Activated CD8-positive, alpha-beta T cell treated with anti-CD3 and anti-CD28 coated beads for 36 hours (primary cell): ENCODE measurements at places on chromosomes 2 and 18. TPM values are rescaled to one million over a fixed set of nuclear protein-coding genes. Genes with fewer than 3 reads are reported as not detected.

GRCh38 chr2:168060986-168061750 is 186.2 kb downstream of the STK39 start:
- peaks cover 2% of the 10 kb centered on the region for H3K4me1 ChIP-seq
- no peak overlapping the region for H3K4me3 ChIP-seq
- H3K27ac ChIP-seq, result no peak overlapping the region
- no peak for DNase-seq
- peaks cover 33% of the 10 kb centered on the region for H3K36me3 ChIP-seq
- no peaks in the 10 kb centered on the region for H3K27me3 ChIP-seq

GRCh38 chr2:20565623-20566236 is 85.2 kb downstream of the HS1BP3 start:
- H3K4me1 ChIP-seq, result no peaks in the 10 kb centered on the region
- H3K27ac ChIP-seq, result no peak overlapping the region
- no peak for DNase-seq
- peaks cover 4% of the 10 kb centered on the region for H3K27me3 ChIP-seq
- H3K4me3 ChIP-seq, result no peak overlapping the region
- no peaks in the 10 kb centered on the region for H3K36me3 ChIP-seq

DNA sequence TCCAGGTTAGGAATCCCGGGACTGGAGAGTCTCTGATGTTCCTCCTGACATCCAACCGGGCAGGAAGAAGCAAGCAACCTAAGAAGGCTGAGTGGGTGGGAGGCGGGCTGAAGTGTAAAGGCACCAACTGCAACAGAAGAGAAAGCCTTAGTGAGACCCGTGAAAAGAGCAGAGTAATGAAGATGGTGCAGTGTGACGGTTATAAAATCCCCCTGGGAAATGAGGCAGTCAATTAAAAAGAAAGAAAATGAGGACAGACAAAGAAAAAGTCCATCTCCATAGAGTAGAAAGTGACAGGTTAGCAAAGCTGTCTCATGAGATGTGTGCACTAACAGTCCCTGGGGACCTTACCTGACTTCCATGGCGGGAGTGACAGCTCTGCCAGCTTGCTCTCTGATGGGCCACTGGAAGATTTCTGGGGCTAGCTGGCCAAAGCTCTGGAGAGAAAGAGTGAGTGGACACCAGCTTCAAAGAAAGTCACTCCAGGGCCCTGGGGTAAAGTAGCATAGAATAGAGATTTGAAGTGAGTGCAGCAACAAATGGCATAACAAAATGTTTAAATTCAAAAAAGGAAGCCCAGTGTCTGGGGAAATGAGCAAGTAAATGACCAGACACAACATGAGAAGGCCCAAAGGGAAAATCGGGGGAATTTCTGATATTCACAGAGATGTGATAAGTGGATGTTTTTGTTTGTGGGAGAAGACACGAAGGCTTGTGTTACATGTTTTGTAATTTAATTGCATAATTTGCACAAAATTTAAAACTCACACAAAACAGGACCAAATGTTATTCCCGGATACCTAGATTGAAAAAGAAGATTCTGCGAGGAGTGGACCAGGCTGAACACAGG is 44.1 kb upstream of the IGFBP2 start:
- H3K27me3 ChIP-seq, result peaks cover 7% of the 10 kb centered on the region
- H3K4me3 ChIP-seq, result no peak overlapping the region
- no peak for DNase-seq
- no peaks in the 10 kb centered on the region for H3K4me1 ChIP-seq
- no peaks in the 10 kb centered on the region for H3K36me3 ChIP-seq

GRCh38 chr2:33588232-33588631 is 10.9 kb downstream of the FAM98A start:
- DNase-seq, result no peak
- H3K27me3 ChIP-seq, result no peaks in the 10 kb centered on the region
- no peak overlapping the region for H3K4me3 ChIP-seq
- peaks cover 33% of the 10 kb centered on the region for H3K36me3 ChIP-seq
- H3K4me1 ChIP-seq, result peaks cover 5% of the 10 kb centered on the region

The TMEM178A gene
- total RNA-seq, result 0.23 TPM

The DSG3 gene
- not detected for total RNA-seq

DNA sequence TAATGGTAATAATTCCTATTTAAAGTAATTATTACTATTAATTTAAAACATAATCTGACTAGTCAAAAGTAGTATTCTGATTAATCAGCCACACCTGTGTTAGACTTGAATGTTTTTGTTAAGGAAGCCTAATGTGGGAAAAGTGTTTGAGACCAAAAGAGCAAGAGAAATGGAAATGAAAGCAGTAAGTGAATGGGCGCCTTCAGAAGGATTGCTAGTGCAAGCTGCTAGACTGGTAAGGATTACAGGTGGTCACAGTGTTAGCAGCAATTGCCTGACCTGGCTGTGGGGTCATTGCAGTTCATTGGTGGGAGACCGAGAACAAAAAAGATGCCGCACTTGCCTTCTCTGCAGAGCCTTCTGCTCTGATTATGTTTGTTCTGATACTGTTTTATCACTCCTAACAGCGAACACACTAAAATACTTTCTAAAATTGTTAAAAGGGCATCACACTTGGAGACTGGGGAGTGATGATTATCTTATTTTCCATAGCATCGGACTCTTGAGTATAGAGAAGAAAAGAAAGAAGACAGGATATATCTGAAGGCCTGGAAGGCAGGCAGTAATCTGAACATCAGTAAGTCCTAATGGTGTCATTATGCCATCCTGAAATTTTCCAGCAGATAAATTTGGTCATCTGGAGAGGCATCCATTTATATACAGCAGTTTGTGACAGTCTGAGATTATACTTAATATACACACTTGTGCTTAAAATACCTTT is 5.8 kb downstream of the SOCS6 start:
- no peak overlapping the region for H3K27ac ChIP-seq
- H3K36me3 ChIP-seq, result no peaks in the 10 kb centered on the region
- peaks cover 30% of the 10 kb centered on the region for H3K27me3 ChIP-seq
- DNase-seq, result no peak

The FAP gene
- total RNA-seq, result not detected

DNA sequence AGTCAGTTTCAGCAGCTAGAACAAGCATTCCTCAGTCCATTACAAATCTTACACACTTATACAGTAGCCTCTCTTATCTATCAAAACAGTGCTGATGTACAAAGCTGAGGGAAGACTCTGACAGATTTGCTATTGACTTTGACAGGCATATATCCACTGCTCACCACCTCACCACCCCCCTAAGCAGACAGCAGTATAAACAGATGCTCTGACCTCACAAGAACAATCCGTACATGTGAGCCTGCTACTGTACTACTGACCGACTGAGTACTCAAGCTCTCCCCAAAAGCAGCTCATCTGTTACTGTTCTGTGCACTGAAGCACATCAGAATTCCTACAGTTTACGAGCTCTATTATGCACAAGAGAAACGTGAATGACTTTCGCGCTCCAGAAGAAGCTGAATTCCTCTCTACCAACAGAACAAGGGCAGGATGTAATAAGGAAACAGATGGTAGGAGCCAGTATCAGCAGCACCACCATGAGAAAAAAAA is 95.6 kb upstream of the PDE1A start:
- no peaks in the 10 kb centered on the region for H3K4me1 ChIP-seq
- H3K27me3 ChIP-seq, result peaks cover 2% of the 10 kb centered on the region
- H3K36me3 ChIP-seq, result no peaks in the 10 kb centered on the region
- no peak for DNase-seq

The BMP10 gene
- total RNA-seq, result not detected

- H3K36me3 ChIP-seq, result peaks cover 13% of the 10 kb centered on the region
- no peak overlapping the region for H3K27ac ChIP-seq
- no peak overlapping the region for H3K4me3 ChIP-seq
- peaks cover 14% of the 10 kb centered on the region for H3K4me1 ChIP-seq
Measured at GRCh38 chr2:239386001-239386670, 14.7 kb downstream of the HDAC4 start.

GRCh38 chr2:36655453-36655852 is 41.1 kb upstream of the VIT start:
- no peaks in the 10 kb centered on the region for H3K36me3 ChIP-seq
- H3K27me3 ChIP-seq, result no peaks in the 10 kb centered on the region
- no peak for DNase-seq
- no peak overlapping the region for H3K27ac ChIP-seq
- H3K4me1 ChIP-seq, result no peaks in the 10 kb centered on the region
- H3K4me3 ChIP-seq, result no peak overlapping the region

The ASPRV1 gene
- 0.65 TPM for total RNA-seq

The UGT1A10 gene
- not detected for total RNA-seq

DNA sequence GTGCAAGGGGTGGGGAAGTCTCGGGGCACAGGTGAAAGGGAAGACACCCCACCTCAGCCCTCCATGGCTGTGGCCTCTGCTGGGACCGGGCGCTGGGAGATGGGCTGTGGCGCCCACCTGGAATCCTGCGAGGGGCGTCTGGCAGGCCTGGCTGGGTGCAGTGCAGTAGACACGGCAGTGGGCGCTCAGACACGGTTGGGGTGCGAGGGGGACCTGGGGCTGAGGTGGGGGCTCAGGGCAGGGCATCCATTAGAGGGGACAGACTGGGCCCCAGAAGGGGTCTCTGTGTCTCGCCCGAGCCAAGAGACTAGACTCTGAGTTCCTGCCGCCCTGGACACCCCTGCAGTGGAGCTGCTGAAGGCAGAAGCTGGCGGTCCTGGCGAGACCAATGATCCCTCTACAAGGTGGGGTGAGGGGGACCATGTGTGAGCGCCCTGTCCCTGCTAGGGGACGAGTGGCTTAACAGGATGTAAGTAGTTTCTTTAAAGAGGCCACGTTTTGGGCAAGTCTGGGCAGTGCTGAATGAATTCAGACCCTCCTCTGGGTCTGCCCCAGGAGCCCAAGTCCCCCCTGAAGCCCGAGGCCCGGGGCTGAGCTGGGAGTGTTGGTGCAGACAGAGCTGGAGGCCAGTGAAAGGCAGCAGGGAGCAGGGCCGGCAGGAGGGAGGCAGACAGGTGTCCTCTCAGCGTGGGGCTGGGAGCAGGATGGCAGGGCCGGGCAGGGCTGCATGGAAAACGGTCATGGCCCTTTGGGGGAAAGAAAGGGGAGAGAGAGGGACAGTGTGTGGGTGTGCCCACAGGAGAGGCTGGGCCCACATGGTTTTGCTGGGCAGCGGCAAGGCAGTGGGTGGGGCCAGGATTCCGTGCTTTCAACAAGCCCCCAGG is 57.2 kb downstream of the HS6ST1 start:
- no peak overlapping the region for H3K27ac ChIP-seq
- no peak for DNase-seq
- H3K4me1 ChIP-seq, result no peaks in the 10 kb centered on the region

- peaks cover 19% of the 10 kb centered on the region for H3K27me3 ChIP-seq
- H3K4me1 ChIP-seq, result peaks cover 4% of the 10 kb centered on the region
- H3K36me3 ChIP-seq, result no peaks in the 10 kb centered on the region
- no peak overlapping the region for H3K4me3 ChIP-seq
- DNase-seq, result no peak
Measured at GRCh38 chr18:12290086-12290485, 18.0 kb upstream of the TUBB6 start.

- no peaks in the 10 kb centered on the region for H3K4me1 ChIP-seq
- H3K27me3 ChIP-seq, result peaks cover 2% of the 10 kb centered on the region
- no peaks in the 10 kb centered on the region for H3K36me3 ChIP-seq
Measured at GRCh38 chr2:191979221-191979730, 132.4 kb upstream of the CAVIN2 start.

- H3K27me3 ChIP-seq, result peaks cover 3% of the 10 kb centered on the region
- H3K4me1 ChIP-seq, result peaks cover 4% of the 10 kb centered on the region
- DNase-seq, result no peak
- no peaks in the 10 kb centered on the region for H3K36me3 ChIP-seq
Measured at GRCh38 chr2:129689653-129690448, 289.6 kb upstream of the RAB6C start.

The SAG gene
- not detected for total RNA-seq

The ALPP gene
- total RNA-seq, result not detected

- no peak overlapping the region for H3K27ac ChIP-seq
- H3K4me1 ChIP-seq, result no peaks in the 10 kb centered on the region
- no peaks in the 10 kb centered on the region for H3K27me3 ChIP-seq
- H3K36me3 ChIP-seq, result no peaks in the 10 kb centered on the region
Measured at GRCh38 chr2:103233691-103234090, 471.9 kb downstream of the TMEM182 start.

The ADD2 gene
- total RNA-seq, result 26.3 TPM

The HOXD3 gene
- not detected for total RNA-seq

DNA sequence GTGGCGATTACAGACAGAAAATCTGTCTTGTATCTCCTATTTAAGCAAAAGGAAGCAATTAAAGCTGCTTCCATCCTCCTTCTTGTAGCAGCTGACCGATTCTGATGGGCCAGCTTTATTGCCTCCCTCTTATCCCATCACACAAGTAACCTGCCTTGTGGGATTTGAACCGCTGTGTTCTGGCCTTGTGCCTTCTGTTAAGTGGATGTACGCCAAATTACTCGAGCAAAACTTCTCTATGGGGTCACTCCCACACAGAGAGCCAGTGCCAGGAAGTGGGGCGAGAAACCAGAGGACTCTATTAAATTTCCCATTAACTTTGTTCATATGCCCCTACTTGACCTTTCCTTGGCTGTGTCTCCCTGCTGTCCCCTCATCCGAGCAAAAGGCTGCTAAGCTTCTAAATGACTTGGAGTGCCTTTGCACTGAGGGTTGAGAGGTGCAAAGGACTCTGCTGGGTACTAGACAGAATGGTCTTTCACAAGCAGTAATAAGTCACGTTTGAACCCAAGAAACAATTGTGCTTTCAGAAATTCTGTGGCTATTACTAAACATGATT is 672.5 kb downstream of the MBD2 start:
- H3K36me3 ChIP-seq, result no peaks in the 10 kb centered on the region
- no peaks in the 10 kb centered on the region for H3K27me3 ChIP-seq
- H3K4me3 ChIP-seq, result no peak overlapping the region

The RMND5A gene
- total RNA-seq, result 56.5 TPM

- no peak overlapping the region for H3K4me3 ChIP-seq
- peaks cover 3% of the 10 kb centered on the region for H3K36me3 ChIP-seq
- H3K27ac ChIP-seq, result peak overlapping the region; percentile 14
- H3K4me1 ChIP-seq, result peaks cover 9% of the 10 kb centered on the region
Measured at GRCh38 chr2:46097714-46098480, 199.3 kb upstream of the EPAS1 start.

- DNase-seq, result no peak
- H3K4me1 ChIP-seq, result peaks cover 3% of the 10 kb centered on the region
- H3K4me3 ChIP-seq, result no peak overlapping the region
- H3K36me3 ChIP-seq, result peaks cover 10% of the 10 kb centered on the region
- H3K27ac ChIP-seq, result no peak overlapping the region
- H3K27me3 ChIP-seq, result no peaks in the 10 kb centered on the region
Measured at GRCh38 chr18:74257083-74257482, 34.7 kb downstream of the CYB5A start.

The PSMA8 gene
- 1.3 TPM for total RNA-seq

The FAM237A gene
- total RNA-seq, result not detected

GRCh38 chr2:6748406-6749067 is 117.2 kb downstream of the CMPK2 start:
- no peak overlapping the region for H3K4me3 ChIP-seq
- DNase-seq, result no peak
- H3K4me1 ChIP-seq, result no peaks in the 10 kb centered on the region
- H3K27me3 ChIP-seq, result peaks cover 23% of the 10 kb centered on the region
- H3K36me3 ChIP-seq, result no peaks in the 10 kb centered on the region

GRCh38 chr18:59005262-59005661 is 134.4 kb upstream of the SEC11C start:
- no peak overlapping the region for H3K4me3 ChIP-seq
- DNase-seq, result no peak
- no peaks in the 10 kb centered on the region for H3K36me3 ChIP-seq
- peaks cover 1% of the 10 kb centered on the region for H3K27me3 ChIP-seq
- H3K4me1 ChIP-seq, result no peaks in the 10 kb centered on the region

The OR6B2 gene
- total RNA-seq, result not detected

The INHBB gene
- total RNA-seq, result not detected
